ENCODE measurements at places on chromosomes 7 and 10. TPM values are rescaled to one million over a fixed set of nuclear protein-coding genes. Genes with fewer than 3 reads are reported as not detected.
A peak's percentile ranks its signal among the peaks of the same experiment; 100 is the strongest.

GRCh38 chr7:45457591-45457990 lies 116.6 kb upstream of the ADCY1 start:
- no peak for DNase-seq

PDZD7 gene
- total RNA-seq, result 0.18 TPM

ASB10 gene
- total RNA-seq, result not detected

- peak; percentile 35 for DNase-seq
Measured at GRCh38 chr10:116120688-116121455, 152.1 kb downstream of the GFRA1 start.

- no peak for DNase-seq
Measured at GRCh38 chr7:135840591-135840990, 92.0 kb upstream of the FAM180A start.

C10orf67 gene
- total RNA-seq, result not detected

DNA sequence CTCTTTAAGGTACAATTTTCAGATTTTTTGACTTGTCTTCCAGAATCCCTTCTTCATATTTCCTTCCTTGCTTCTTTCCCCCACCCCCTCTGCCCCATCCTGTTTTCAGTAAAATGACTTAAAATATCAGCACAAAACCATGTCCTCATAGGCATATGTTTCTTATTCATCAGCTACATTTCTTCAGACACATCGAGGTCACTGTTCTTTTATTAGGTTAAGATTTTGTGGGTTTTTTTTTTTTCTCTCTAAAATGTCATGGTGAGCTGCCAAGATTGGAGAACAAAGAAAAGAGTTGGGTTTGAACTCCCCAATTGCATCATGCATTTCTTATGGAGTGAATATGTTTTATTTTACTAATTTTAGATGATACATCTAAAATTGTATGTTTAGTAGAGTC lies 35.8 kb downstream of the LAMB4 start:
- no peak for DNase-seq

DNA sequence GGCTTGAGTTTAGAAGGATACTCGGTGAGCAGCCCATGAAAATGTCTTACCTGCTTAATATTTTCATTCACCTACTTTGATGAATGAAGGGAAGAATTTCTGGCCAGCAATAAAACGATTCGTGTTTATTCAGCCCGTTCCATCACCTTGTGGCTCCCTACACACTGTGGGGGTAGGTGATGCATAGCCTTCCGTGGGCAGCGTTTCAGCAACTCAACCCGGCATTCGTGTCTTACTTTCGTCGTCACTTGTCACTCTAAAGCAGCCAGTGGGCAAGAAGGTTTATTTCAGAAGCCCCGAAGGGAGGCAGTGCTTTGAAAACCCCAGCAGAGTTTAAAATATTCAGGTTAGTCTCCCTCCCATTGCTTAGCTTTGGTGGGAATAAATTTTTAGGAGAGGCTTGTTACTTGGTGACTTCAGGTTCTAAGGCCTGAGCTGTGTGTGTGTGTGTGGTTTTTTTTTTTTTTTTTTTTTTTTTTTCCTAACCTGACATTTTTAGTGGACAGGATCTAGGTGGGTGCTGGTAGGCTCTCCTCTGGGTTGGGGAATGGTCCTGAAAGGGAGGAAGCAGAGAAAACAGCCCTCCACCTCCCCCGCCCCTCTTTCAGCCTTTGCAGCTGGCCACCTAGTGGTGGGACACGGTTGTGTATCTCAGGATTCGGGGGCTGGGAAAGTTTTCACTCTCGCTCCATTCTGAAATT lies 1.8 kb downstream of the GRK5 start:
- DNase-seq, result peak; percentile 59

- DNase-seq, result peak; percentile 71
Measured at GRCh38 chr7:37920305-37920848, at the start of gene EPDR1. Gene EPDR1 (plus strand): TSS chr7:37920640. CDS start chr7:37920940, 300 bp downstream.

GRCh38 chr10:36802490-36803153 lies 322.8 kb upstream of the ANKRD30A start:
- DNase-seq, result no peak
